Hematopoietic multipotent progenitor cell treated with erythropoietin and hydrocortisone succinate and interleukin-3 and kit ligand, for 15 days (in vitro differentiated cells): ENCODE measurements at places on chromosomes 11 and 22.

DNA sequence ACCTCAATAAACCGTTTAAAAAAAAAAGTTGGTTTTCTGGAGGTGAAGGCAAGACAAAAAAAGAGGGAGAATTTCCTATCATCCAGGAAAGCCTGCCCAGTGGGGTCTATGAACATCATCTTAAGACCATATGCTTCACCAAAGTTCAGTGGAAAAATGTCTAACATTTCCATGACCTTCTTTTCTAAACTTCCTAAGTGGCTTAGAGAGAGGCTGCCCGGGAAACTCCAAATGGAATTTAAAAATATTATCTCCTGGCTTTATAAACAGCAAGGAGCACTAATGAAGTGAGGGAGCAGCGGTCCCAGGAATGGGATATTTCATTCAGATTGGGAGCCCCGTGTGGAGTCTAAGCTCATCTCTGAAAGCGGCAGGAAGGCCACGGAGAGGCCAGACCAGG lies 46.9 kb downstream of the ETS1 start:
- no peak for DNase-seq

- no peak for DNase-seq
Measured at GRCh38 chr11:12741671-12742216, 67.5 kb downstream of the TEAD1 start.

DNA sequence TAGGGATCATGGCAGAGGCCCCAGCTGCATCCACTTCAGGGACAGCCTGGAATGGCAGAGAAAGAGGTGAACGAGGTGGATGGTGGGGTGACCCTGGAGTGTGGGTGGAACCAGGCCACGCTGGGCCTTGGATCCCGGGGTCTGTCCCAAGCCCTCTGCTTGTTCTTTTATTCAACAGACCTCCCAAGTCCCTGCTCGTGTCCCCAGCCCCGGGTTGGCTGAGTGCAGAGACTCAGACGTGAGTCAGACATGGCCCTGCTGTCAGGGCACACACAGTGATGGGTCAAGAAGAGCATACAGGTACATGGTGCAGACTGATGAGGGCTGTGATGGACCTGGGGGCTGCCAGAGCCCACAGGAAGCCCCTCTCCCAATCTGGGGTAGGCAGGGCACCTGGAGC lies 6.6 kb downstream of the ARHGAP8 start:
- no peak for DNase-seq

GRCh38 chr11:62880231-62880802 lies 379 bp upstream of the SLC3A2 start:
- peak; percentile 43 for DNase-seq

- no peak for DNase-seq
Measured at GRCh38 chr11:115462004-115462541, 42.1 kb downstream of the CADM1 start.

DNA sequence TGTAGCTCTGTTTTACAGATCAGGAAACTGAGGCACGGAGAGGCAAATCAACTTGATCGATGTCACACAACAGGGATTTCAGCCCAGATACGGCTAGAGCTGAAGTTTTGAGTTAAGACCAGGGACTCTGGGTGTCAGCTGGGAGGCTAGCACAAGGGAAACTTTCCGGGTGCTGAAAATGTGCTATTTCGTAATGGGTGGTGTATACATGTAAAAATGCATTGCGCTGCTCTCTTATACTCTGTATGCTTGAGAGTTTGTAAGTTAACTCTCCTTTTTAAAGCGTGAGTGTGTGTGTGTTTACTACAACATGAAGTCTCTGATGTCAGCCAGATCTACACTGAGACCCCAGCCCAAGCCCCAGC lies 227.6 kb downstream of the MN1 start:
- DNase-seq: no peak

DNA sequence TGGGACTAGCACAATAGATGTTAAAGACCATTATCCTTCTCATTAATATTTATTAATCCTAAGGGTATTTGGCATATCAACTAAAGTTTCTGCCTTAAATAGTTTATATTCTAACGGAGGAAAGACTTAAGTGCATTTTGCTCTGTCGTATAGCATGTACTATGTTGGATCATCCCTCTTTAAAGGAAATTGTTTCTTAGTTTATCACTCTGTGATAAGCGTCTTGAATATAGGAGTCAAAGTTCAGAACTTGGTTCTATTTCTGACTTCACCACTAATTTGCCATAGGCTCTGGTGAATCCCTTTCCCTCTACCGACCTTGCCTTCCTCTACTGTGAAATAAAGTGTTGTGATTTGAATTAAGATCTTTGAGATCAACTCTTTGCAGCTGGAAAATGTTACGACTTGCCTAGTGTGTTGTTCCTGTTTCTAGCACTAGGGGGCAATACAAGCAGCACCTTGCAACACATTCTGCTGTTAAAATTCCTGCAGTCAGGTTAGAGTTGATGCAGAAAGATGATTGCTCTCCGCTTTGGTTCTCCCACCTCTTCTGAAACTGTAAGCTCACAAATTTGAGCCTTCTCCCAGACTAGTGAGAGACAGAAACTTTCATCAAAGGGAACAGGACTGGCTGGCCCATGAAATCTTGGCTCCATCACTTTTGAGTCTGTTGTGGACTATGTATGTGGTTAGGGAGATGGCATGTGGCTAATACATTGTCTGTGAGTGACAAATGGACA lies 27.8 kb upstream of the ZNRF3 start:
- peak; percentile 70 for DNase-seq

- peak; percentile 29 for DNase-seq
Measured at GRCh38 chr11:116927163-116927974, 89.9 kb upstream of the APOA1 start.

GRCh38 chr11:76557466-76557865 lies 112.6 kb downstream of the EMSY start:
- no peak for DNase-seq
